ENCODE measurements at places on chromosomes 2 and 18.
A peak's percentile ranks its signal among the peaks of the same experiment; 100 is the strongest.

- DNase-seq, result peak; percentile 18
These were observed 2.3 kb upstream of the ALKAL2 start for GRCh38 chr2:290090-290722.

DNA sequence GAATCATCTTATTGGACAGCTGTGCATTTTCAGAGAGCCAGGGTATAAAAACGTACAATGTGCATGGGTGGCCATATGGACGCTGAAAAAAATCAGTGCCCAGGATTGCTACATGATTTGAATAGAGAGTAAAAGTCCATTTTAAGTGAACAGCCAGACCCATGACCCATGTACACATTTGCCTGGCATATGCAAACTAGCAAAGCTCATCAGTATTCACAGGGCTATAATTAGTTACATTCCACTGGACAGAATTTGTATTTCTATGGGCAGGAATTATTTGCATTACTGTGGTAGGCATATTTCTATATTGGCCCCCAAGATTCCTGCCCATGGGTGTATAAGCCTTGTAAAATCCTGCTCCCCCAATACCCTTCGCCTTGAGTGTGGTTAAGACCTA, 78.8 kb downstream of the PTH2R start:
- no peak for DNase-seq

GRCh38 chr2:196594158-196594557, 45.4 kb upstream of the CCDC150 start:
- peak; percentile 55 for DNase-seq

DNA sequence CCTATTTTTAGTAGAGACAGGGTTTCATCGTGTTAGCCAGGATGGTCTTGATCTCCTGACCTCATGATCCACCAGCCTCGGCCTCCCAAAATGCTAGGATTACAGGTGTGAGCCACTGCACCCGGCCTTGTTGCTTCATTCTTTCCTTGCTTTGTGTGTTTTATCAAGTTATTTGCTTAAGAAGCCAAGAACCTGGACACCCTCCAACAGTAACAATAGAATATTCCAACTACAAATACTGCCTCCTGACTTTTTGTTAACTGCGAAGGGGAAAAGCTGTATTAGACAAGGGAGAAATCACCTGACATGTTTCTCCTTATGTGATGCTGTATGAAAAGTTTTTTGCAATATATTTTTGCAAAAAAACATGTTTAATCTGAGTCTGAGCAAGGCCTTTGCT, 297.2 kb downstream of the NCKAP5 start:
- DNase-seq, result no peak

- no peak for DNase-seq
These were observed 20.9 kb downstream of the SLC40A1 start for GRCh38 chr2:189559579-189560272.

Measured in amygdala (tissue), 56 donors.